Sigmoid colon (tissue), 7 donors: ENCODE measurements at places on chromosomes 3 and 15. TPM values are rescaled to one million over a fixed set of nuclear protein-coding genes. Genes with fewer than 3 reads are reported as not detected.

The CLN6 gene
- 10.4 TPM for total RNA-seq

DNA sequence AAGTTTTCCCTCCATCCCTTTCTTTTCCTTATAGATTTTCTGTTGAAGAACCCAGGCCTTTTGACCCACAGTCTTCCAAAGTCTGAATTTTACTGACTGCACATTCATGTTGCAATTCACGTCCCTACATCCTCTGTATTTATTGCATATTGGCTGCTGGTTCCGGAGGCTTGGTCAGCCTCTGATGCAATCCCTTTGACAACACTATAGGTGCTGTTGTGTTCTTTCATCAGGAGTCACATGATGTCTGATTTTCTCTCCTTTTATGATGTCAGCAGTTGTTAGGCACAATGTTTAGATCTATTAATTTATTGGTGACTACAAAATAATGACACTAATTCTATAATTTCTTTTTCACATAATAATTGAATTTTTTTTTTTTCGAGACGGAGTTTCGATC lies 8.7 kb downstream of the CYP1A1 start:
- no peak overlapping the region for H3K4me3 ChIP-seq
- DNase-seq: no peak
- H3K27me3 ChIP-seq: no peaks in the 10 kb centered on the region
- no peaks in the 10 kb centered on the region for H3K4me1 ChIP-seq

DNA sequence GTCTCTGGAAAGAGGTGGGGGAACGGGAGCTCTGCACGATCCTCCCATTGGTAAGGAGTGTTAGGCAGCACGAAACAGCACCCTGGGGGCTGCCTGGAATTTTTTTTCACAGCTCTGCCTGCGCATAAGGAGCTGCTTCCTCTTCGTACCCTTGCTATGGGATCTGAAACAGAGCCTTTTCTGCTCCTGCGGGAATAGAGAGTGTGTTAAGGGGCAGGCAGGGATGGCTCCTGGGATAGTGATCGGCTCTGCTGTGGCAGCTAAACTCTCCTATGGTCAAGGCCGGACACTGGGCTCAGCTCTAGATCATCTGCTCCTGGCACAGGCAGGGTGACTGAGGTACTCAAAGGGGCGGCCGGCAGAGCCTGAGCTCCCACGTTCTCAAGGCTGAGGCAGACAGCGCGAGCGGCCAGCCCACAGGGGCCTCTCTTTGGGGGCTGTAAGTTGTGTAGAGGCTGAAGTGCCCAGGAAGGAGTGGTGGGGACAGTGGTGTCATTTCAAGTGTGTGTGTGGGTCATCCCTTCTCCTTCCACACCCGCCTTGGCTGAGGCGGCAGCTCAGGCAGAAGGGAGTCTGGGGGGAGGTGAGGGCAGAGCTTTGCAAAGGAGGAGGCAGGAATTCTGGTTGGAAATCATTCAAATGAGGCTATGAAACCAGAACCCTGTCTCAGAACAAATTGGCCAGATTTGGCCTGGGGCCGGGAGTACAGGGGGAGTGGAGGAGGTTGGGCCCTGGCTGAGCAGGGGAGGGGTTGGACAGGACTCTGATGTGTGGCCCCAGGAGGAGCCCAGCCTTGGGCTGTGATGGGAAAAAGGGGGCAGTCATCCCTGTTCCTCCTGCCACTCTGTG lies 31.0 kb downstream of the EPHB3 start:
- peak overlapping the region; percentile 49 for H3K27ac ChIP-seq
- H3K27me3 ChIP-seq: no peaks in the 10 kb centered on the region
- no peak overlapping the region for H3K4me3 ChIP-seq
- DNase-seq: no peak
- no peaks in the 10 kb centered on the region for H3K36me3 ChIP-seq

- H3K27me3 ChIP-seq: no peaks in the 10 kb centered on the region
- H3K27ac ChIP-seq: no peak overlapping the region
- DNase-seq: no peak
- no peak overlapping the region for H3K4me3 ChIP-seq
- no peaks in the 10 kb centered on the region for H3K4me1 ChIP-seq
Observed at GRCh38 chr3:5423076-5423475, 235.6 kb downstream of the EDEM1 start.

The TF gene
- 1.8 TPM for total RNA-seq

- no peaks in the 10 kb centered on the region for H3K27me3 ChIP-seq
- H3K4me1 ChIP-seq: peaks cover 69% of the 10 kb centered on the region
- no peaks in the 10 kb centered on the region for H3K36me3 ChIP-seq
- no peak for DNase-seq
Observed at GRCh38 chr15:99574502-99574901, 8.7 kb downstream of the MEF2A start.

The GMNC gene
- total RNA-seq: not detected

The CCDC39 gene
- 0.16 TPM for total RNA-seq

GRCh38 chr15:99296386-99296785 lies 45.1 kb downstream of the LRRC28 start:
- no peak overlapping the region for H3K4me3 ChIP-seq
- H3K27me3 ChIP-seq: no peaks in the 10 kb centered on the region
- DNase-seq: no peak
- peak overlapping the region; percentile 16 for H3K27ac ChIP-seq
- no peaks in the 10 kb centered on the region for H3K36me3 ChIP-seq
